HT-29 (cell line): ENCODE measurements at places on chromosomes 5 and 9. TPM values are rescaled to one million over a fixed set of nuclear protein-coding genes. Genes with fewer than 3 reads are reported as not detected.

The GARIN3 gene
- not detected in 2 replicates for total RNA-seq

The CA9 gene
- total RNA-seq: 82.8 and 95.4 TPM in 2 replicates

The FAM163B gene
- total RNA-seq: not detected in 2 replicates

The PCDHA8 gene
- not detected in 2 replicates for total RNA-seq

The SHISAL2B gene
- not detected in 2 replicates for total RNA-seq

The SOX30 gene
- 0.15 and 0.37 TPM in 2 replicates for total RNA-seq

The ANKRD31 gene
- 0.05 TPM in 1 of 2 replicates, not detected in the other for total RNA-seq

The ITK gene
- not detected in 2 replicates for total RNA-seq

The REXO4 gene
- 30.7 and 32.3 TPM in 2 replicates for total RNA-seq

- DNase-seq: no peak
Observed at GRCh38 chr9:14993061-14993800, 83.0 kb upstream of the FREM1 start.

DNA sequence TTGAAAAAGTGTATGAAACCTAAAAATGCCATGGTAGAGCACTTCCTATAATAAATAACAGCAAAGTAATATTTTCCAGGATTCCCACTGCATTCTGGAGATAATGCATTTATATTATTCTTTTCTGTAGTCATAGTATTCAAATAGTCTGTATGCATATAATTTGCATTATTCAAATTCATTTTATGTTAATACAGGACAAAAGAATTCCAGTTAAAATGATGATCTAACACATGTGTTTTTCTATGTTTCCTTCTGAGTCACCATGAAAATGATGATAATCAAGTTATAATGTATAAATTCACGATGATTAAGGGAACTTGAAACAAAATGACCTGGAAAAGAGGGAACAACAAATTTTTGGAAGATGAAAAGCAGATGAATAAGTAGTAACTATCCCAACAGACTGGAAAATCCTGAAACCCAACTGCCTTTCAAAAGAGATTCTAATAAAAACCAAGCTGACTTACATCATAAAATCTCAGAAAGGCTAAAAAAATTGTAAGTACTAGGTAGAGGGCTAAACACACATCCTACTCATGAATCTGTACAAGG, 358.6 kb upstream of the PAPPA start:
- no peak for DNase-seq
